CD8-positive, alpha-beta T cell (primary cell): ENCODE measurements at places on chromosomes 4 and X.

GRCh38 chr4:1567519-1567807 lies 116.7 kb downstream of the FAM53A start:
- no peak for DNase-seq

DNA sequence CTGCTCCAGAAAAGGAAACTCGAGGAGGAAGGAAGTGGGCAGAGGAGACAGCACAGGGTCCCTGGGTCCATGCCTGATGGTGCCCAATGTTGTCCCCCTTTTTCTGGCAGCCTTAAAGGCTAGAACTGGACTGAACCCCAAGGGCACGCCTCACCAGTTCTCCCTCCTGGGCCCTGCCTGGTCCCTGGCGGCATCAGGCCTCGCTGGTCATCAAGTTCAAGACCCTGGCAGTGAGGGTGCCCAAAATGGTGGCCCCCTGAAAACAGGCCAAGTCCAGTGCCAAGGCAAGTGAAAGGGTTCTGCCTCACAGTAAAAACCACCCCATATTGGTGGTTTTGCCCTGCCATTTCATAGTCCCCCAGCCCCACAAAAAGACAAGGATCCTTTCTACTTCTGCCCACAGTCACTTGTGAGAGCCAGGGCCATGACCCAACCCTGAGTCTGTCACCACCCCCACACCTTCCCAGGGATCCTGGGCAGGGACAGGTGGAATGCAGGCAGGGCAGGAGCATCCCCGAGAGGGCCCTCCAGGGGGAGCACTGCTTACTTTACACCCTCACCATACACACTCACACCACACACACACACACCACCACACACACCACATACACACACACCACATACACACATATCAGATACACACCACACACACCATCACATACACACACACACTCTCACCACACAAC lies 107.6 kb downstream of the DCTD start:
- no peak for DNase-seq

DNA sequence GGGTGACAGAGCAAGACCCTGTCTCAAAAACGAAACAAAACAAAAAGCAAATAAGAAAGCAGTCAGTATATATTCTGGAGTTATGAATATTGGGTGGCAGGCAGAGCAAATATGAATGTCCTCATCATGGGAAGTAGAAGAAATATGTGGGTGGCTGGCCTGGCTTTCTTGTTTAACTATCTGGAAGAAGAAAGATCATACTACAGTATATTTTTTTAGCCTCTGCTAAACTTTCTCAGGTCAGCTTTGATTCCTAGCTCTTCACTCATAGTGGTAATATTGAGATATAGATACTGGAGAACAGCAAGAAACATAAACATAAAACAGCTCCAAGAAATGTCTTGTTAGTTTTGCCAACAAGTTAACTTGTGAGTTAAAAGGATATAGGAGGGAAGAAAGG lies 192.5 kb downstream of the SOWAHB start:
- DNase-seq: no peak

GRCh38 chrX:7545564-7545963 lies 297.4 kb upstream of the VCX start:
- DNase-seq: no peak

DNA sequence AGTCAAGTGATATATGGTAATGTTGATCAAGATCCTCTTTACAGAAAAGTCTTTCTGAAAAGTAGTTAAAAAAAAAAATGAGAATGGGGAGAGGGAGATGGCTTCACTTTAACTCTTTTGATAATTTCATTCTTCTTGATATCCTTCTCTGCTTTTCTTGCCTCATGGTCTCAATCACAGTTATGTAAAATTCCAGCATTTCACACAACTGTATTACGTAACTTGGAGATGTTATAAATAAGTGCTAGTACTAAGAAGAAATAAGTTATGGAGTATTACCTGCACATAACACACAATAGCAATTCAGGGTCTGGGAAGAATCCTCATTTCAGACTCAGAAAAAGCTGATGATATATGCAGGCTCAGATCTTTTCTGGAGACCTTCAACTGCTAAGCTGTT lies 22.0 kb downstream of the RUFY3 start:
- no peak for DNase-seq

GRCh38 chr4:13384055-13384454 lies 100.1 kb downstream of the RAB28 start:
- no peak for DNase-seq

DNA sequence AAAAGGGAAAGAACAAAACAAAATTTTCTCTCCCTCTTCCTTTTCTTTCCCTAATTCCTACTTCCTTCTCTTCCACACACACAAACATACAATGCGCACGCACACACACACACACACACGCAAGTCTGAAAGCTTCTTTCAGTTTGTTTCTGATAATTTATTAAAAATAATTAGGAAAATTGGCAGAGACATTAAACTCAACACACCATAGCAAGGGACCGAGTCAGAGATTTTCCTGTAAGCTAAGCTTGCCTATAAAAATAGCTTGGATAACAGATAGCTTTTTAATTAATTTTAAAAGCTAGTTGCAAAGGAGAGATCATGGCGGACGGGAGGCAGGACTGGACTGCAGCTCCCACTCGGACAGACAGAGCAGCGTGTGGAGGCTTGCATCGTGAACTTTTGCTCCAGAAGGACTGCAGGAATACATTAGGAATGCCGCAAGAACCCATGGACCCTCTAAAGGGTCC lies 92.6 kb upstream of the MAPK10 start:
- no peak for DNase-seq

GRCh38 chr4:145545538-145546174 lies 64.0 kb downstream of the SMAD1 start:
- no peak for DNase-seq

DNA sequence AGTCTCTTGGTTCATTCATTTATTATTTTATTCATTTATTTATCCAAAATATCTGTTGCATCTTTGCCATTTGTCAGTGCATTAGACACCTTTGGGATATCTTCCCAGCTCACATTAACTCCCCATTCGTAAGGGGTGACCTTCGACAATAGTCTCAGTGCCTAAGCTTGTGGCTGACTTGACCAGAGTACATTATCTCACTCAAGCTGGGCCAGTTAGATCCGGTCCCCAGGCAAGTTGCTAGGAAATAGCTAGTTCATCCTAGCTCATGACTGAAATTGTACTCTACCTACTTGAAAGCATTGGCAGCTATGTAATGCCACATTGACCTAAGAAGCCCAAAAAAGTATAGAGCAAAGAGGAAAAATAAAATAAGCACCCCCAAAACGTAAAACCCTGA lies 165.3 kb downstream of the FBXO8 start:
- no peak for DNase-seq

DNA sequence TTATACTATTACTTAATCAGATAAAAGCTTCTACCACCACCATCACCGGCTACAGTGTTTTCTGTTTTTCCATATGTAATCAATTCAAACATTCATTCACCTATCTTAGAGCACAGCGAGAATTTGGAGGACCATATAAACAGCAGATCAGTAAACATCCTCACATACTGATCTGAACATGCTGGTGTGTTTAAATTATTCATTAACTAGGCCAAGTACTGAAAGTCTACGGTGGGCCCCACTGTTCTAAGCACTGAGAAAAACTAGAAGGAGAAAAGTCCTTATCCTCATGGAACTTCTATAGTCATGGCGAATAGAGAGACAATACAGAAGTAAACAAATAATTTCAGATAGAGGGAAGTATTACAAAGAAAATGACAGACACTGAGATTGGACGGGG lies 176.6 kb downstream of the NR3C2 start:
- no peak for DNase-seq

DNA sequence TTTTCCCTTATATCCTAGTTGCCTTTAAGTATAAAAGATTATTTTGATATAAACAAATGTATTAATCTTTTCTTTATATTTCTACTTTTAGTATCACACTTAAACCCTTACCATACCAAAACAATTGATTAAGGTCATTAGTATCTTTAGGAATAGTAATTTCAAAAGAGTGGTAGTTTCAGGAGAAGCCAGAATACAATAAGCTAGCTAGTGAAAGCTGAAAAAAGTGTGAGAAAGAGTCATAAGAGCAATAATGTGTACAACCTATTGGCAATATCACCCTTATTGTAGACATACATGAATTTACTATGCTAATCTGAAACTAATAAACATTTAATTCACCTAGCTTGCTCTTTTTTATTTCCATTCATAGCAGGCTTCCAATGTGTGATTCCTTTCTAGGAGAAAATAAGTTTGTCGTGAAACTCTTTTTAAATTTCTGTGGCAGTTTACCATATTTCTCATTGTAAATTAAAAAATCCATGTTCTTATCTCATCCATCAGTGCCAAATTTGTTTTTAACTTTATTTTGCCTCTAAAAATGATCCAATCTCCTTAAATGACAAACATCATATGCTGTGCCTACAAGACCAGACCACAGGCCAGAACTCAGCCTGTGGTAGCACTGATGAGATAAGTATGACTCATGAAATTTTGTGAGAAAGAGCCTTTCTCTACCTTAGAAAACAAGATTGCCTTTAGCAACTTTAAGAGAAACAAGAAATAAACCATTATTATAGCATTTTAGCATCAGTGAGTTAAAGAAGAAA lies 8.1 kb downstream of the NEK1 start:
- DNase-seq: no peak

- no peak for DNase-seq
These were observed 2.2 kb downstream of the NFKB1 start for GRCh38 chr4:102503301-102503746.

GRCh38 chr4:123606946-123607542 lies 210.4 kb downstream of the SPRY1 start:
- no peak for DNase-seq

- DNase-seq: no peak
These were observed 30.8 kb downstream of the RASGEF1B start for GRCh38 chr4:81440949-81441348.

DNA sequence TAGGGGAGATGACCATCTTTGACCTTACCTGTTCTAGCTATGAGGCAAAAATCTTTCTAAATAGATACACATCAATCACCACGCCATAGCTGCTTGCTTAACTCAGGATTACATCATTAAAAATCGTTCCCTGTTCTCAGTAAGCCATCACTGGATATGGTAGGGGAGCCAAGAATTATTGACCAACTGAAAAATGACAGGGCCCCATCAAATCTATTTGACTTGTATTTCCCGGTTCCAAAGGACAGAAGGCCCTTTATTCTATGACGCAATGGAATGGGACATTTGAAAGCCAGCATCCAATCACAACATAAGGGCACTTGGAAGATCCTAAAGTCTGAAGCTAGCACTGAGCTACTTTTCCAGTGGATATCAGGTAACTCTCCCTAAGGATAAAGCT lies 75.6 kb upstream of the NOCT start:
- DNase-seq: no peak

- no peak for DNase-seq
These were observed 127.2 kb downstream of the UBE2K start for GRCh38 chr4:39825090-39825489.

DNA sequence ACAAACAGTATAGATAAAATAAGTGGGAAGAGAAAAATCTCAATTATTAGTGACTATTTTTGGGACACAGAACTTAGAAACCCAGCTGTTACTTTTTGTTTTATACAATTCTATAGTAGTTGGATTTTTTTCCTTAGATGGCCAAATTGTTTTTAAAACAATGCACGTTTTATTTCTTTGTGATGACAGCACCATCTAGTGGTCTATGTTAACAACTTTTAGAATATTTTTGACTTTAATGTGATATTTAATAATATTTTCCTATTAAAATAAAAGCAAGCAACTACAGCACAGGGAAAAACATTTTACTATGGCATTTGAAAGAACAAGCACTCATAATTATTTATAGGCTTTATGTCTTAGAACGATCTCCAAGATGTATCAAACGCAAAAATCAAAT lies 5.6 kb upstream of the SMIM31 start:
- no peak for DNase-seq

DNA sequence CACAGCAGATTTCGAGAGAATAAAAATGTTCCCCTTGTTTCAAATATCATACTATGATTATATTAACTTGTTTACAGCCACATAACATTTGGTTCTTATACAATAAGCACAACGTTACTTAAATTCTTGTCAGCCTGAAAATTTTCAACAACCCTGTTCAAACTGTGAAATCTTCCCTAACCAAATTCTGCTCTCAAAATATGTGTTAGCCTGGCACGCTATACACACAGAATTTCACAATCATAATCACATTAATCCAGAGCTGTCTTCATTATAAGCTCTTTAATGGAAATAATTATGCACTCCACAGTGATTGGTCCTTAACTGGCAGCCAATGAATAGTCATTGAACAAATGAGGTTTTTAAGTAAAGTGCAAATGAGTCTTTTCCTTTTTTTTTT lies 7.3 kb upstream of the PRSS12 start:
- no peak for DNase-seq

DNA sequence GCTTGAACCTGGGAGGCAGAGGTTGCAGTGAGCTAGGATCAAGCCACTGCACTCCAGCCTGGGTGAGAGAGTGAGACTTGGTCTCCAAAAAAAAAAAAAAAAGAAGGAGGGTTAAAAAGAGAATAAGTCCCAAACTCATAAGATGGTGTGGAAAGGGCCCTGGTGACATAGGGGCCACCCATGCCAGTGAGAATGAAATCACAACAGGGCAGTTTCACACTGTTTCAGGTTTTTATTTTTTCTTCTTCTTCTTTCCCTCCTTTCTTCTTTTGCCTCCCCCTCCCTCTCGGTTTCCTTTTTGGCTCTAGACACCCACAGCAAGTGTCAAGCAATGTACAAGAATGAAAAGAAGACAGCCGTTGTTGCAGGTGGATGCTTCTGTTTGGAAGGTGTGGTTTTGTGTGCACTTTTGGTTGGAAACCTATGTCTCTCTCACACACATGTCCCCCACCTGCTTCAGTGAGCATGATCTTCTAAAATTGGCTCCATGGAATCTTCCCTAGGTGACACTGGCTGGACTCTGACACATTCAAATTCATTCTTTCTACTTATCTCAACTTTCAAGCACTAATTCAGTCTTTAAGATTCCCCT lies 14.4 kb upstream of the TLR8 start:
- no peak for DNase-seq

DNA sequence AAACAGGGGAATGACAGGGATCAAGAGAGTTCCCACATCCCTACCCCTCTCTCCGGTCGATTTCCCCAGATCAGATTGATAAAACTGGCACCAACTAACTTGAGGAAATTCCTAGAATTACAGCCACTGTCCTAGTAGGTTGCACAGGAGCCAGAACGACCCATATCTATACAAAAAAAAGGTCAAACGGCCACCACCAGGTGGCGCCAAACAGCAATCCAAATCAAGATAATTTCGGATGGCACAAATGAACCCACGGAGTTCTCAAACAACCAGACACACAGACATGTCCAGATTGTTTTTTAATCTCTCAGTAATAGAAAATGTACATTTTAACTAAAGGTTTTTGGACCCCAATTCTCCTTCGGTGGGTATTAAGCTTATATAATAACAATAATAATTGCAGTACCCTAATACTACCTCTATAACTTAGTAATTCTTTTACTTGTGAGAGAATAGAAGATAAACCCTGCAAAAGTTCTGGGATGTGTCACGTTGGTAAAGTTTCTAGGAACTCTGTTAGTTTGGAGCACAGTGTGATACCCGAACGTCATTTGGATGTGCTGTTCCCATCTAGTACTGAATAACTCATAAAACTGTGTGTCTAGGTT lies 212.6 kb downstream of the SPOCK3 start:
- no peak for DNase-seq

GRCh38 chrX:47540754-47541538 lies 20.1 kb upstream of the ARAF start:
- DNase-seq: no peak

- no peak for DNase-seq
These were observed 47.8 kb downstream of the APELA start for GRCh38 chr4:164924670-164925238.
